Jurkat, Clone E6-1 (cell line): ENCODE measurements at places on chromosomes 7 and 10.

GRCh38 chr7:23530405-23530804 is 1.4 kb downstream of the TRA2A start:
- peak; percentile 41 for DNase-seq

DNA sequence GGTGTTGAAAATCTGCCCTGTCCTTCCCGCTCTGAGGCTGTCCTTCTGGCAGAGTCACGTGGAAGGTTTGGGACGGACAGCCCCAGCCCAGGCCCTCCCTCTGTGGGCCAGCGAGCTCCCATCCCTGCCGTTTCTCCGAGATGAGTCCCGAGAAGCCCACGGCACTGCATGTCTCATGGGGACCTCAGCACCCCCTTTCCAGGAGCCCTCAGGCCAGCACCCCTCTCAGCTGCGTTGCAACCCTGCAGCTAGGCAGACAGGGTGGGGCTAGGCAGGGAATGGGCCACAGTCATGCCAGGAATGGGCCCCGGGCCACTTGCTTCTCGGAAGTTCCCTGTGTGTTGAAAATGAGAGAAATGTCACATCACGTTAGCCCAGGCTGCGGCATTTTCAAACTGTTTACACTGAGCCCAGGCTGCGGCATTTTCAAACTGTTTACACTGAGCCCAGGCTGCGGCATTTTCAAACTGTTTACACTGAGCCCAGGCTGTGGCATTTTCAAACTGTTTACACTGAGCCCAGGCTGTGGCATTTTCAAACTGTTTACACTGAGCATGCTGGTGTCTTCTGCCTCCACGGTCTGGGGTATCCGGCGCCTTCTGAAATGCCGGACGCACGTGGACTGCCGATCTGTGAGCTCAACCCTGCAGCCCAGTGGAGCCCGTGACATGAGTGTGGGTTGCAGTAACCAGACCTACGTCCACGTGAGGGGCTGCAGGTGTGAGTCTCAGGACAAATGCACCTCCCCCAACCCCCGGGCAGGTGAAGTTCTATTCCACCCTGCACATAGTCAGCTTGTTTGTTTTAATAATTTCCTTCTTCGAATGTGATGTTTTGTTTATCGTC is 42.6 kb downstream of the FAM20C start:
- no peak for DNase-seq

DNA sequence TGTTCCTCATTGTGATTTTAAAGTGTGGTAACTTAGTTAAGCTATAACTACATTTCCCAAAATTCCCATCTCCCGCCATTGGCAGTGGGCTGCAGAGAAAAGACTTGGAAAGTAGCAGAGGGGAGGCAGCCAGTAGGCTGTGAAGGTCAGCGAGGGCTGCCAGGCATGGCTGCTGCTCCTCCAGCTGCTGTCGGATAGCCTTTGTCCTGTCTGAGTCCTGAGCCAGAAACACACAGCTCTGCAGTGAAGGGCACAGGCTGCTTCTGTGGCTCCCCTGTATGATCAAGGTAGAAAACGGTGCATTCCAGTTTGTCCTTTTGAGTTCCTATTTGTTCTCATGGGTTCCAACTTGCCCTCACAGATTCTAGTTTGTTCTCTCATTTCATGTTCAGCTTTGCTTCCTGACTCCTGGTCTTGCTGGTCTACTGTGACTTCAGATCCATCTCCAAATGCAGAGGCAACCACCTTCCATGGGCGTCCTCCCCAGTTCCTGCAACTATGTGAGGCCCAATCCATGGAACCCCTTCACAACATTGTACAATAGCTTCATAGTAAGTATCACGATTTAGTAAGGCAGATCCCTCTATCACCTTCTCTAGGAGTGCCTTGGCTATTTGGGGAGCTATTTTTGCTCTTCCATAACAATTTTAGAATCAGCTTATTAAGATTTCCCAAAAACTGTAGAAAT is 31.7 kb downstream of the SYPL1 start:
- DNase-seq: no peak

- DNase-seq: no peak
Observed at GRCh38 chr10:122044713-122045112, 55.8 kb downstream of the TACC2 start.

DNA sequence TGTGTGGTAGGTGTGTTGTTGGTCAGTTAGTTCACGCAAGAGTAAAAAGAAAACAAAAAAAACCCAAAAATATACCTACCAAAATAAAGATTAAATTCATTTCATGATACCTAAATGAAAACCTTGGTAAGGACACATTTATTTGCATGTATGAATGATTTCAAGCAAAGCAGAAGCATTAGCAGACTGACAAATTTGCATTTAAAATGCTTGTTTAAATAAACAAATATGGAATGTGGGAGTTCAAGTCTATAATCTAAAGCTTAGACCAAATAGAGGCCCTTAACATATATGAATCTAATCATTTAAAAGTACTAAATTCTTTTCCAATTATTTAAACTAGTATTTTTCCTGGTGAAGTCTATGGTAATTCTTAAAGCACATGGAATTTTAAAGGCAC is 35.8 kb downstream of the GNAT3 start:
- DNase-seq: no peak

GRCh38 chr7:112038353-112038752 is 167.8 kb downstream of the DOCK4 start:
- DNase-seq: no peak

DNA sequence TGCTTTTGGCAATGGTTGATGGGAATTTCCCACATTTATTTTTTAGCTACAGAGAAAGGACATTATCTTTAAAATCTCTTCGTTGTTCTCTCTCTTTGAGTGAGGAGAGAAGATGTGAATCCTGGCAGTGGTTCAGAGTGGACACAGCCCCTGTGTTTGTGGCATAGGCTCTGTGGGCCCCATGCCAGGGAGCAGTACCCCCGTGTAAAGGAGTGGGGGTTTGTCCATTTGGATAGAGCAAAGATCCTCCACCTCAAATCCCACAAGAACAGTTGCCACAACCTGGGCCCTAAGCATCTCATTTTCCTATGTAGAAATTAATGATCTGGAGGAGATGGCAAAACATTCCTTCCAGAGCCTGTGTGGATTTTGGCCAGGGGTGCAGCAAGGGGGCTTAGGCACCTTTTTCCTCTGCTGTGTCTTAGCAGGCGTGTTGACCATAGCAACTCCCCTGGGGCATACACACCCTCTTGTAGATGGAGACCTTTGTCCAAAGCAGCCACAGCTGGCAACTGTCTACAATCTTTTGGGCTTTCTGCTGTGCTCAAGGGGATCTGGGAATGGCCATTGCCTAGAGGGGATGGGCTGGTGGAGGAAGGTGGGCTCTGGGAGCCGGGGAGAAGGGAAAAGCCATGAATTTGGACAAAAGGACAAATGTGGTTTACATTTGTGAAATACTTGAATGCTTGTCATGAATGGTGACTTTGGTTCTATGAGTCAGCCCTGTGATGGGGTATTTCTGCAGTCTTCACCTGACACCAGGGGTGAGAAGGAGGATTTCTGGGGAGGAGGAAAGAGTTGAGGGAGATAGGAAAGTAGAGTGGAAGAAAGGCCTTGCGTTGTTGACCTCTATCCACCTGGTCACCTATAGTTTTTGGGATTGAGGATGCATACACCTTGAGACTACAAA is 92.0 kb downstream of the TCF7L2 start:
- DNase-seq: no peak

DNA sequence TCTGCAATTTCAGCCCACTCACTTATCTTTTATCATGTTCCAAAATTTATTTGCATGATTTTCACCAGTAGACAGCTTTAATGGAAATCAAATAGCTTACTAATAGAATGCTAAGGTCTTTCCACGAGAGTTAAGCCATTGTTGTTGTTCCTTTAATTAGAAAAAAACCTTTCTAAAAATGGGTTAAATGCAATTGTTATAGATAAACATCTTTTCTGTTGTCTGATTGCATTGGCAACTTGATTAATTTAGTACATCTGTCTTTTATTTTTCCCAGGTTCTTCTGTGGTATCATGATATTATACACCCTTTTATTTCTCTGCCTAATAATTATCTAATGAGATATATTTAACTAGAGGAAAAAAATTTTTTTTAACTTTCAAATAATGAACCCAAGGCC is 487.6 kb upstream of the MBL2 start:
- no peak for DNase-seq

GRCh38 chr7:99499371-99499720 is 735 bp downstream of the ZNF394 start:
- no peak for DNase-seq

- DNase-seq: no peak
Observed at GRCh38 chr7:8142477-8142876, 119.5 kb downstream of the ICA1 start.

- no peak for DNase-seq
Observed at GRCh38 chr10:35778306-35778705, 136.2 kb upstream of the FZD8 start.

GRCh38 chr7:95089414-95090315 is 182.3 kb downstream of the PPP1R9A start:
- DNase-seq: no peak
